Neuronal stem cell (in vitro differentiated cells): ENCODE measurements at places on chromosomes 3 and 15.

- DNase-seq: no peak
Measured at GRCh38 chr3:194577986-194578905, 55.0 kb downstream of the TMEM44 start.

DNA sequence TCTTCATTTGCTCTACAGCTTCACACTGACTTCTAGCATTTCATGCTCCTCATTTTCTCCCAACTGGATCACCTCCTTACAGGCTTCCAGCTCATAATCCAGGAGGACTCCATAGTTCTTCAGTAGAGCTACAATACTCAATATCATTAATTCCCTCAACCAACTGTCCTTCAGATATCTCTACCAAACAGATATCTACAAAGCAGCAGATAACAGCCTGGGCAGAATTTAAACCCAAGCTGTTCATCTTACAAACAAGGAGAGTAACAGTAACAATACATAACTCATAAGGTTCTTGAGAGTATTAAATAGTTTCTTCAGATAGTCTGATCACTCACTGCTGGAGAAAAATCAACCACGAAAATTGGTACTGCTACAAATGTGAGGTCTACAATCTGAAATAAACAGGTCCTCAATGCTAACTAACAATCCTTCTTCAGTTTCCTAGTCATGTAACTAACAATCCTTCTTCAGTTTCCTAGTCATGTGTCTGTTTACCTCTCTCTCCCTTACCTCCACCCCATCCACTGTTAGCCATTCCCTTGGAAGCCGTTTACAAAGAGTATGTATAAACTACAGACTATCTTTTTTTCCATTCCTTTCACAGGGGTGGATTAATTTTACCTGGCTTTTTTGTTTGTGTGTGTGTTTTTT, 5.0 kb downstream of the PEAK1 start:
- DNase-seq: no peak

DNA sequence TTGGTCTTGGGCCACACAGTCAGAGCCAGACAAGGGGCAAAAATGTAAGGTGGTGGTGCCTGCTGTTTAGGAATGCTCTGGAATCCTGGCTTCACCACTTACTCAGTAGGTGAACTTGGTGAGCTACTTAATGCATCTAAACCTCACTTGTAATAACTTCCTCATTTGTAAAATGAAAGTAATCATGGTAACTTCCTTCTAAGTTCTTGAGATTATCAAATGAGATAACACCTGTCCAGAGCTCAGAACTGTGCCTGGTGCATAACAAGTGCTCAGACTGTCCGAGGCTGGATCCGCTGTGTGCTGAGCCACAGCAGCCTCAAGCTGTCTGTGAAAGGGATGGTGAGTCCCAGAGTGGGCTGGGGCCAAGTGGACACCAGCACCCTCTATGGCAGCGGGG, 62.8 kb upstream of the KY start:
- DNase-seq: no peak

GRCh38 chr15:101088788-101089578, 162.9 kb downstream of the CHSY1 start:
- peak; percentile 49 for DNase-seq
